ENCODE measurements at places on chromosomes 3 and 15.

DNA sequence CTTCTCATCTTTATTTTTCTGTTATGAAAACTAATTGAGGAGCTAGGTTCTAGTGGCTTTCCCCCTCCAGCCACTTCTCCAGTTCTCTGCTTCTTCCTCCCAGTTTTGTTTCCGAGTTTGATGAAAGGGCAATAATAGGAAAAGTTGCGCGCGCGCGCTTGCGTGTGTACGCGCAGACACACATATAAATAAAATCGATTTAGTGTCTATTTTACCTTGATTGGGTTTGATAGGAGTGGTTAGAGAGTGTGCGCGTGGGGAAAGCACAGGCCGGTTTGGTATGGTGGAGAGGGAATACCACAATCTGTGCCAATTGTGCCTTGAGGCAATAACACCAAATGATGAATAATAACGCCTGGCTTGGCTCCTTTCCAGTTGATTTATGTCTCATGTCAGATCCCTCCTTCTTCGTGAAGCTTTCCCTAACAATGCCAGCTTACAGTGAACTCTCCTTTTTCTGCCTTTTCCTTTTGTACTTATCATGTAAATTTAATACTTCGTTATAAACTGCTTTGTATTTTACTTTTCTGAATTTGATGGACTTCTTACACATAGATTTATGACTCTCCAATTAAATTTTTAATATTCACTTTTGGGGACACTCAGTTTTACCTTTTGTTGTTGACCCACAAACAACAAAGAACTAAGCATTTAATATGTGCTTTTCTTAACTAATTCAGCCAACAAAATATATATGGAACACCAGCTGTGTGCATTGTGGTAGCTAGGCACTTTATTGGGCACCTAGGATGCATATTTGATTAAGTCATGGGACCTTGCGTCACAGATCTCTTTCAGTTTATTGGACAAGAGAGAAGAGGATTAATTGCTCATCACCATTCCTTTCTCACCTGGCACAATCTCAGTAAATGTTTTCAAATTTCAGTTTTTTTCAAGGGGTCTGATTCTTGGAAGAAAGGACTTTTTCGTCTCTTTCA lies 1.7 kb downstream of the TIPARP start:
- DNase-seq, result no peak

DNA sequence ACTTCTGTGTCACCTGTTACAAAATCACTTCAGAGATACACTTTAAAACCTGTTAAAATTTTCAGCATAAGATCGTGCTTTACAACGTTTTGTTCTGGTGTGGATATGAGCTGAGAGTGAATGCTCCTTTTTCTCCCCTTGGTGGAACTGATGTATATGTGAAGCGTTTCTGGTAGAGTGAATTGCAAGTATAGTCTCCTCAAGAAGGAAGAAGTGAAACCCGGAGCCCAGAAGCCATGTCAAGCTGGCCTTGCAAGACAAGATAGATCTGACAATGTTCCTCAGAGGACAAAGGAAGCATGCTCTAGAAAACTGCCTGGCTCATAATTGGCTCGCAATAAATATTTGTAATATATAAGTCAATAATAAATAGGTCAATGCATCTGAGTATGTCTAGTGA lies 23.6 kb downstream of the SERPINI2 start:
- no peak for DNase-seq

DNA sequence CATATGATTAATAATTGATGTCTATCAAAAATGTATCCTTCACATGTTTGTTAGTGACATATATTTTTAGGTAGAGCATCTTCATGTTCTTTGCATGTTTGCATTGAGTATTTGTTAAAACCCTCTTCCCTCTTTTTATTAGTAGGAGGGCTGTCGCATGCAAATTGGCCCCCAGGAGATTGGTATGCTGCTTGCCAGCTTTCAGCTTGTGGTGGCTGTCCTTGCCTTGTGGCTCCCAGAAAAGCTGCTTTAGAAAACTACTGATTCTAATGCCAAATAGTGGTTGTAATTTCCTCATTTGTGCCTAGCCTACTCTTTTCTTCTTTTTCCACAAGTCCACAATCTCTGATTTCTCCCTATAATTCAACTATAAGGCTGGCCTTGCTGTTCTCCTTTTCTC lies 886.8 kb downstream of the VGLL3 start:
- DNase-seq, result no peak

DNA sequence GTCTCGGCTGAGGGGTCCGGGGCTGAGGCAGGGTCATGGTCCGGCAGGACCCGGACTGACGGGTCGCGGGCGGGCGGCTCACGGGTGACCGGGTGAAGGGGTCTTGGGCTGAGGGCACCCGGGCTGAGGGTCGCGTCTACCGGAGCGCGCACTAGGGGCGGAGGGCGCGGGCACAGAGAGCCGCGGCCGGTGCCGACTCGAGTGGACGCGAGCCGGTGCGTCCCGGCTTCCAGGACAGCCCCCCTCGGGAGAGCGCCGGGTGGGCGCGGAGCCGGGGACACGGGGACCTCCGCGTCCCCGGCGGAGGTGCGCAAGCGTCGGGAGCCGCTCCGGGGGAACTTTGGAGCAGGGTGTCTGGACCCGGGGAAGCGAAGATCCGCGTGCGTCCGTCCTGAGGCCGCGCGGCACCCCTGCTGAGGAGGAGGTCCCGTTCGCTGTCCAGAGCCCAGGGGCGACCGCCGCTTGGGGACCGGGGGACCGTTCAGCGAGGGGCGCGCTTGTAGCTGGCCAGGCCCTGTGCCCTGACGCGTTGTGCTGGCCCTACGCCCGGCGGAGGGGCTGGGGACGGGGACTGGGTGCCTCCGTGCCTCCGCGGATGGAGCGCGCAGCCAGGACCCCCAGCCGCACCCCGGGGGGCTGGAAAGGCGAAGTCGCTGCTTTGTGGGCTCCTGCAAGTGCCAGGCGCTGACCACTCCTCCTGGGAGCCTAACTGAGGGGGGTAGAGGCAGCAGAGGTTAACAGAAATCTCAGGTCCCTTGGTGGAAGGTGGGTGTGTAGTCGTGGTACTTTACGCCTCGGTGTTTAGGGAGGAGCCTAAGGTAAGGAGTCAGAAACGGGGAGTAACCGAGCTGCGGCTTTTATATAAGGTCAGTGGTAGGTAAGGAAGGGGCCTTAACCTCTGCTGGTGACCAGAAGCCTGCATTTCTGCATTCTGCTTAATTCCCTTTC lies at the start of gene PPARG:
Gene PPARG (plus strand): TSS at position 889 of the 948 bp plus-strand sequence. CDS start 90,642 bp downstream, outside the sequence.
- no peak for DNase-seq

- DNase-seq, result no peak
These were observed 27.1 kb downstream of the MRAS start for GRCh38 chr3:138375447-138375846.

DNA sequence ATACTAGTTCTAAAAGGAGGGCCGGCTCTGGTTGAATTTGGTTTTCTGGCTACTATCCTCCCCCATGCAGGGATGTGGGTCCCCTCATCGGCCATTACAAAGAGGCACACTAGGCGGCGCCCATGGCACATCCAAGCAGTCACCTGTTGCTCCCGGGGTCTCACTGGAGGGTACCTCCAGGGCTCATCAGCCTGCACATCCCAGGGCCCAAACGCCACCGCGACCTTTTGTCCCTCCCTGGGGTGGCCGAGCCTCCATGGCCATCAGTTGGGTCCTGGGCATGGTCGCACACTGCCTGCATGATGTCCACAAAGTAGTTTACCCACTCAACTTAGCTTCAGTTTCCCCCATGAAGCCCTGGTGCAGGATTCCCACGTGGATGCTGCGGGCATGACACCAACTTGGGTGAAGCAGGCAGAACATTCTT lies 28.3 kb downstream of the IDH3A start:
- no peak for DNase-seq

DNA sequence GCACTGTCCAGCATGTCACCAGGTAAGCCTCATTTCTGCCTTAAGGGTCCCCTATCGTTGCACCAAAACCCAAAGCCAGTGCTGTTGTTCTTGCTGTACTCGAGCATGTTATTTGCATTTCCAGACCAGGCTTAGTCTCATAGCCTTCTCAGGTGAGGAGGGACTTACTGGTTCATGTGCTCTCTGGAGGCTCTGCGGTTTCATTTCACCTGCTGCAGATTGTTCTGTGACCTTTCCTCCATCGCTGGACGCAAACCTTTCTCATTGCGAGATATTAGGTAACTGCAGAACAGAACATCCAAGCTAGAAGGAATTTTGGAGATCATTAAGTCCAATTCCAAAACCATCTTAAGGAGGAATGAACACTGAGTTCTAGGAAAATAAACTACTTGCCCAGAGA lies 187.3 kb upstream of the BCL6 start:
- no peak for DNase-seq

- no peak for DNase-seq
These were observed 139.0 kb upstream of the LIPC start for GRCh38 chr15:58292751-58293175.

DNA sequence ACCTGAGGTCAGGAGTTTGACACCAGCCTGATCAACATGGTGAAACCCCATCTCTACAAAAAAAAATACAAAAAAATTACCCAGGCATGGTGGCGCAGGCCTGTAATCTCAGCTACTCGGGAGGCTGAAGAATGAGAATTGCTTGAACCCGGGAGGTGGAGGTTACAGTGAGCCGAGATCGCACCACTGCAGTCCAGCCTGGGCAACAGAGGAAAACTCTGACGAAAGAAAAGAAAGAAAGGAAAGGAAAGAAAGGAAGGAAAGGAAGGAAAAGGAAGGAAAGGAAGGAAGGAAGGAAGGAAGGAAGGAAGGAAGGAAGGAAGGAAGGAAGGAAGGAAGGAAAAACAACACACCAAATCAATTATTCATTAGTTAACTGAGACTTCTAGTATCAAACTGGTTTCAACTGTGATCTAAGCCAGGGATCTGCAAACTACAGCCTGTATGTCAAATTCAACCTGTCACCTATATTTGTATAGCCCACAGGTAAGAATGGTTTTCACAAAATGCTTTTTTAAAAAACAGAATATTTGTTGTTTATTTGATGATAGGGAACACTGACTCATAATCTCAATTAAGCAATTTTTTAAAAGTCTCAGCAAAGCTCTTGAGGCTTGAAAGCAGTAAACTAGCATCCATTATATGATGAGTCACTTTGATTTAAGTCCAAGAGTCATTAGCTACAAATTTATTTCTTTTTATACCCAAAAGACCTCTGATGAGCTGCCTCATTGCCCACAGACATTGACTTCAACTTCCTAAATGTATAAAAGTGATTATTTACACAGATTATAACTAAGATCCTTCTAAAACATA lies 127.6 kb downstream of the TBL1XR1 start:
- DNase-seq, result no peak

DNA sequence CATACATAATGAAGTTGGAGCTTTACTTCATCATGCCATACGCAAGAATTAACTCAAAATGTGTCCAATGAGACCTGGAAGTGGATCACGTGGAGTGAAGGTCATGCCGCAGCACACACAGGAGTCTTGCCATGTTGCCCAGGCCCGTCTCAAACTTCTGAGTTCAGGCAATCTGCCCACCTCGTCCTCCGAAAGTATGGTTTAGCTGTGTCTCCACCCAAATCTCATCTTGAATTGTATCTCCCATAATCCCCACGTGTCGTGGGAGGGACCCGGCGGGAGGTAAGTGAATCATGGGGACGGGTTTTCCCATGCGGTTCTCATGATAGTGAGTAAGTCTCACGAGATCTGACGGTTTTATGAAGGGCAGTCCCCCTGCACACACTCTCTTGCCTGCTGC lies 25.7 kb downstream of the SPCS1 start:
- DNase-seq, result no peak

GRCh38 chr3:126580746-126581145 lies 22.0 kb upstream of the C3orf22 start:
- DNase-seq, result no peak

- DNase-seq, result no peak
These were observed 988 bp upstream of the RNF168 start for GRCh38 chr3:196504556-196504955.

- DNase-seq, result no peak
These were observed 68.9 kb upstream of the ZNF280D start for GRCh38 chr15:56802161-56802560.

GRCh38 chr3:128226186-128226725 lies 73.0 kb downstream of the EEFSEC start:
- DNase-seq, result no peak

- DNase-seq, result no peak
These were observed 34.2 kb downstream of the IDH2 start for GRCh38 chr15:90067953-90068606.

GRCh38 chr15:22960556-22960955 lies 19.6 kb downstream of the CYFIP1 start:
- no peak for DNase-seq

DNA sequence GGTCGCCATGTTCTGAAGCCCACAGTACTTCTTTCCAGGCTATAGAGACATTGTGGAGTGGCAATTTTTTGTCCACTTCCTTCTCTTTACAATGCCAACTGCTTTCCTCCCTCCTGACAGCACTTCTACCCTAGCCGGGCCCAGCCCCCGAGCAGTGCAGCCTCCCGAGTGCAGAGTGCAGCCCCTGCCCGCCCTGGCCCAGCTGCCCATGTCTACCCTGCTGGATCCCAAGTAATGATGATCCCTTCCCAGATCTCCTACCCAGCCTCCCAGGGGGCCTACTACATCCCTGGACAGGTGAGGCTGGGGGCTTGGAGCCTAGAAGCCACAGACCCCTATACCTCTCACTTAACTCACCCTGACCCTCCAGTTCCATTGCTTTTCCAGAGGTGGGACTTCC lies 2.8 kb downstream of the EIF4G1 start:
- no peak for DNase-seq

- no peak for DNase-seq
These were observed 1.4 kb downstream of the CIDEC start for GRCh38 chr3:9878700-9879099.

DNA sequence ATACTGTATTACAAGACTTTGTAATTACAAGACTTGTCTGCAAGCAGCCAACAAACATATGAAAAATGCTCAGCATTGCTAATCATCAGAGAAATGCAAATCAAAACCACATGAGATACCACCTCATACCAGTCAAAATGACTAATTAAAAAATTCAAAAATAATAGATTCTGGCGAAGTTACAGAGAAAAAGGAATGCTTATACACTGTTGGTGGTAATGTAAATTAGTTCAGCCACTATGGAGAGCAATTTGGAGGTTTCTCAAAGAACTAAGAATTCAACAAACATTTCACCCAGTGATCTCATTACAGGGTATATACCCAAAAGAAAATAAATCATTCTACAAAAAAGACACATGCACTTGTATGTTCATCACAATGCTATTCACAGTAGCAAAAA lies 617.5 kb upstream of the CCDC54 start:
- no peak for DNase-seq

- no peak for DNase-seq
These were observed 54.7 kb downstream of the FAM98B start for GRCh38 chr15:38508647-38509046.

DNA sequence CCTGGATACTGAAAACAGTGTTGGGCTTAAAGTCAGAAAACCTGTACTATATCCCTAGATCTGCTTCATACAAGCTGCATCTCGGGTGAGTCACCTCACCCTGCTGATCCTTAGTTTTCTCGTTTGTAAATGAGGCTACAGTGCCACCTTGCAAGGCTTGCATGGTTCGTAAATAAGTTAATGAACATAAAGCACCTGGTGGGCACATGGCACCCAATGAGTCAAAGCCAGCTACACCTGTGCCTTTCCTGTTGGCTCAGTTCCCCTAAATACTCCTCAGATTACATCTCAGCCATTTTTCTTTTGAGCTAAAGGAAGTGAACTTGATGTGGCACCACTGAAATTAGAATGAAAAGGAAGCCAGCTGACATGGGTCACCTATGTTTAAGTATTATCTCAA lies 26.5 kb downstream of the RTP1 start:
- no peak for DNase-seq
